ENCODE measurements at places on chromosomes 16 and 17.

DNA sequence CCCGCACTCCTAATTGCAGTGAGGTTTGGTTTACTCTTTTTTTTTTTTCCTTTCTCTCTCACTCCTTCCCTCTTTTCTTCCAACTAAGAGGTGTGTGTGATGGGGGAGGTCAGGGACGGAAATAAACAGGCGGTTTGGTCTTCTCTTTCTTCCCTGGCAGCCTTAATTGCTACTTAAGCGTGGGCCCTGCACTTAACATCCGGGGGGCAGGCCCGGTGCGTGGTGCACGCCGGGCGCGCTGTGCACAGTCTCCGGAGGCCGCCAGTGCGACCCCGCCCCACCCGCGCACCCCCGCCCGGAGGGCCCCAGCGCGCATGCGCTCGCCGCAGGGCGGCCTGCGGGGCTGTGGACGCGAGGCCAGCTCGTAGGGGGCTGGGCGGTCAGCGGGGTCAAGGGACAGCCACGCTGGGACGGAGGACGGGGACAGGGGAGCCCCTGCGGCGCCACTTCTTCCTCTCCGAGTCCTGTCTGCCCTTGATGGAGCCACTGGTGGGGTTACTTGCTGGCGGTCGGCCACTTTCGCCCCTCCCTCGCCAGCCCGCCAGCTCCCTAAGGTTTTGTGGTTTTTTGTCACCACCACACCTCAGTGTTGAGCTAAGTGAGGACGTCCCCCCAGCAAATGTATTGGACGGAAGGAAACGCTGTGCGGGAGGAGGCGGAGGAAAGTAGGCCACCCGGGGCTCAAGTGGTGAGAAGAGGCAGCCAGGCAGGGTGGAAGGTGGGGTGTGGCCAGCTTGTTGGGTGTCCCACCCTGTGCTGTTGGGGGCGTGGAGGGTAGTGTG is 120.9 kb downstream of the MRM1 start:
- peak; percentile 70 for DNase-seq

DNA sequence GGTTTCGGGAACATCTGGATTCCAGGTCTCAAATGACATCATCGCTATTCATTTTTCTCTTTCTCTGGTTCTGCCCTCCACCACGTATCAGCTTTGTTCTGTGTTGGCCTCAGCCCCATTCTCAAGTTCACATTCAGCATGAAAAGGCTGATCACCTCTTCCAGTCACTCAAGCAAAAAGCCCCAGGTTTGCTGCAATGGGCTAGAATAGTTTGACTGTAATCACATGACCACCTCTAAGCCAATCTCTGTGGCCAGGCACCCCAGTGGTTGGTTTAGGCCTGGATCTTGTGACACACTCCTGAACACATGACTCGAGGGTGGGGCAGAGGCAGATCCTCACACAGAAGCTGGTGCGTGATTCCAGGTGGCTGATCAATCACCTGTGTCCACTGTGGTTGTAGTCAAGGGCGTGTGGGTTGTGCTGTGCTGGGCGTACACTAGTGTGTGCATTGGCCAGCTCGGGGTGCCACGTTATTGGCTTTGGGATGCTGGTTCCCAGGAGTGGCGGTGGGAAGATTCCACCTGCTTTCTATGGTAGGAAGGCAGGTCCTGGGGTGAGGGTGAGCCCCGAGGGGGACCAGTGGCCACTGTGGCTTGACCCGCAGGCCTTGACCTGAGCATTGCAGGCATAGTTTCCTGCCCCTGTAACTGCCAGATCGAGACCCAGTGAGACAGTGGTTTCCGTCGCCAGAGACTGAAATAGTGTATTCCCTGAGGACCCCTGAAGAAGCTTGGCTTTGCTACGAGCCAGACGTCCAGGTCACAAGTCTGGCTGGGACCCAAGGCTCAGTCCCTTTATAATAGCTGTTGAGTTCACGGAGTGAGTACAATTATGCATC is 12.0 kb downstream of the EEF2K start:
- DNase-seq: no peak

DNA sequence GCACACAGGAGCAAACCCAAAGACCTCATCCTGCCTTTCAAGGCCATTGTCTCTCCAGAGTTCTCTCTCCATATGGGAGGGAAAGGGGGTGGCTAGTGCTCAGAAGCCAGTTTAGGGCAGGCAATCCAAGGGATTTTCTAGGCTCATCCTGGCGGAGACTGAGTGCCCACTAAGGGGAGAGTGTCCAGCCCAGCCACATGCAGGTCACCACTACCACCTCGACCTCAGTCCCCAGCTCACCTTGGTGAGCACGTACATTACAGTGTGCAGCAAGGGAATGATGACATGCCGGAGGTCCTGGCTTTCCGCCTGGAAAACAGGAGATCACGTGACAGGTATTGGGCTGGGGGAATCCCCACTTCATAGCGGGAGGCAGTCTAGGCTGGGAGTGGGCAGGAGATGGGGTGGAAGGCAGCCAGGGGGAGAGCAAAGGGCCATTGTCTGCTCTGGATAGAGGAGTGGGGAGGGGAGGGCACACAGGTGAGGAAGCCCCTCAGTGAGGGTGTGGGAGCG is 29.9 kb downstream of the PIK3R6 start:
- no peak for DNase-seq

- DNase-seq: peak; percentile 12
Observed at GRCh38 chr17:7444682-7445618, at the start of gene CHRNB1. Gene CHRNB1 (plus strand): TSS chr17:7445061. CDS start chr17:7445128, 67 bp downstream.

GRCh38 chr16:85514598-85515318 is 98.4 kb upstream of the GSE1 start:
- DNase-seq: no peak

DNA sequence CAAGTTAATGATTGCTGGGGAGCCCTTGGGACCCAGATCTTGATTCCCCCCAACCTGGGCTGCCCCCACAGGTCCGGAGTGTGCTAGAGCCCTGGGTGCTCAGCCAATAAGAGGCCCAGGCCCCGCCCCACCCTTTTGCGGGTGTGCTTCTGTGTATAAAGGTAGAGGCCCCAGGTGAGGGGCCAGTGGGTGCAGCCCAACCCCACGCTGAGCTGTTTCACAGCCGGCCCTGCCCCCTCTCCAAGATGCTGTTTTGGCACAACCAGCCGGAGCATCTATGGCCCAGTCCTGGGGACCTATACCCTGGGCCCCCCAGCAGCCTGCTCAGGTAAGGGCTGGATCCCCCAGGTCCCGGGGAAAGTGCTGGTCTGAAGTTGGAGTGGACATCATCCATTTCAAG is 11.8 kb upstream of the STAC2 start:
- DNase-seq: no peak

DNA sequence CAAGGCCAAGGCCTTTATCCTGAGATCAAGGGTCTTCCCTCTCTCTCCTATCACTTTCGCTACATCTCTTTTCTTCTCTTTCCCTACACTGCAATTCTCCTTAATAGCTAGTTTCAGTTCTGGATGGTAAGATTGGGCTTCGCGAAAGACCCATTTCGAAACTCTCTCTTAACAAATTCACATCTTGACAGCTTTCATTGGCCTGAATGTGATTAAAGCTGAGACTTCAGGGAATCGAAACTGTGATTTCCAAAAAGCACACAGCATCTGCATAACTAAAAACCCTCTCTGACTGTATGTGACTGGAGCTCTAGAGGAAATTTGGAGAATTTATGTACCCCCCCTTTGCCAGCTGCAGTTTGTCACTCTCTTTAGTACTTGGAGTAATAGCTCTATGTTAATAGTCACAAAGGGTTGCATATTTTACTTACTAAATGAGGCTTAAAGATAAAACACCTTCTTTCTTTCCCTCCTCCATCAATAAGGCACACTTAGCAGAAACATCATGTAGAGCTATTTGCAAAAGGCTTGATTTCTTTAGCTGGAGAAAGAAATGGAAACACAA is 105.3 kb upstream of the FAM20A start:
- DNase-seq: no peak

DNA sequence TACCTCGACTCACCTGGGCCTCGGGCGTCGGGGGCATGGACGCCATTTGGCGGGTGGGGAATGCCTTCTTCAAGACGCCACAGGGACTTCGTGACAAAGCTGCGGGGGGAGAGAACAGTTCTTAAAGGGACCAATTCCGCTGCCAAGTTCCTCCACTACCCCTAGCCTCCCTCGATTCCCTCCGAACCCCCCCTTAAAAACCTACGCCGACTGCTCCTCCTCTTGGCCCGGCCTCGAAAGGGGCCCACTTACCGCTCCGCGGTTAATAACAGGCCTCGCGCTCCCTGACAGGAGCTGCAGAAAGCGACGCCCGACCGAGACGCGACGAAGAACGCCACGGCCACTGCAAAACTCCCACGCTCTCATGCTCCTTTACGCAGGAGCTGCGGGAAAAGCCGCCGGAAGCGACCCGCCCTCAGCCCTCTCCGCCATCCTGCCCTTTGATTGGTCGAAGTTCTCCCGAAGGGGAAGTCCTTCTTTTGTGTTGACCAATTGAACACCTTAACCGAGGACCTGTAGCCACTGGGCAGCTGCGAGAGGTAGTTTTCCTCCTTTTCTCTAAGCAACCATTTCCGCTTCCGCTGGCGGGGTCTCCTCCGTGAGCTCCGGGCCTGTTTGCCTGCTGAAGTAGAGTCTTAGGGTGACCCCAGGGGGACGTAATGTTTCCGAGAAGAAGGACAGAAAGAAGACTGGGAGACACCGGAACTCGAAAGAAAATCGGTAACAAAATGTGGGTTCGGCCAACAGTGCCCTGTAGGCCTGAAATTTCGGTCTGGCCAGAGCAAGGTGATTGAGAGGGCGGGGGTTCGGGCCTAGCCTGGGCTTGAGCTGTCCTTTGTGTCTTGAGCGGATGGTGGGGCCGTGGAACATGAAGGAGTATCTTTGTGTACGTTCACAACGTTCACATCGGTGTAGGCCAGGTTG is at the start of the genes NAA60 and ZNF597:
TSS of gene NAA60 (plus strand) at position 573 of the 924 bp plus-strand sequence. CDS start 32,548 bp downstream, outside the sequence.
TSS of gene ZNF597 (minus strand) at position 397 of the 924 bp plus-strand sequence. CDS start at position 46, 351 bp downstream.
- DNase-seq: peak; percentile 90

DNA sequence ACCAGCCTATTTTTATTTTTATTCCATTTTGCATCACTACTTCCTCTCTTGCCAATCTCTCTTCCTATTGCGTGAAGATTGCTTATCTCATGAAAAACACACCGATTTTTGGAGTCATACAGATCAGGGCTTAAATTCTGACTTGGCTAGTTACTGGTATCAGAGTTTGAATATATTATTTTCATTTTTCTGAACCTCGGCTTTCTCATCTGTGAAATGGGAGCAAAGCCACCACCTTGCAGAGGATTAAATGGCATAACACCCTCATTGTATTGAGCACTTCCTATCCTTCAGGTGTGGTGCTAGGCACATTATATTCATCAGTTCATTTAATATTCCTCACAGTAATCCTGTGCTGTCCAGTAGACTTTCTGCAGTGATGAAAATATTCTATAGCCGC is 208.8 kb downstream of the HAPSTR1 start:
- no peak for DNase-seq

- DNase-seq: no peak
Observed at GRCh38 chr16:66427036-66427860, at the start of gene BEAN1. Gene BEAN1 (plus strand): TSS chr16:66427295. CDS start chr16:66437677, 10,382 bp downstream.

DNA sequence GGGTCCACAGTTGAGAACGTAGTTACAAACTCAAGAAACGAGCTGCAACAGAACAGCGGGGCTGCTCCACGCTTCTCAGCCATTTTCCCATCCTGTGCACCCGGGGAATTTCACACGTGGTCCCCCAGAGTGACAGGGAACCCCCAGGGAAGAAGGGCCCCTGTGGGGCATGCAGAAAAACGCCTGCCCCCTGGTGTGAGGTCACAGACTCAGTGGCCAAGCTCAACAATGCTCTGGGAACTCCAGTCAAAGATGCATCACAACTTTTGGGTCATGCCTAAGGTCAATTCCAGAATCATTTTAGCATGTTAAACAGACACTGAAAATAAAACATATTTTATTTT is 115.4 kb downstream of the ZNF778 start:
- DNase-seq: no peak

DNA sequence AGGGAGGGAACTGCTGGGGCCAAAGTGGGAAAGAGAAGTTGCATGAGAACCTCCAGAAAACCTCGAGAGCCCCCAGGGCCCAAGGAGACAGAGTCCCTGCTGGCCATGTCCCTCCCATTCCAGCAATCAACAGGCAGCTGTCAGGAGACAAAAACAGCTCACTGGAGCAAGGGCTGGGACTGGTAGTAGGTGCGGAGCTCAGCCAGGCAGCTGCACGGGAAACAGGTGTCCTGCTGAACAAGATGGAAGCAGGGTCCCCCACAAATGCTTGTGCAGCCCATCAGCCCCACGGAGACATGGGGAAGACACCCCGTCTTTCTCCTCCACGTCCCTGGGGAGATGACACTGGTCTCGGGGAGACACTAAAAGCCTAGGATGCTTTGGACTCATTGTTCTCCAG is 34.5 kb downstream of the SDK2 start:
- DNase-seq: no peak

- DNase-seq: no peak
Observed at GRCh38 chr16:48378836-48379235, 6.4 kb downstream of the SIAH1 start.

- no peak for DNase-seq
Observed at GRCh38 chr17:61353615-61354014, 46.0 kb upstream of the TBX2 start.

- no peak for DNase-seq
Observed at GRCh38 chr16:74931445-74931844, 53.5 kb downstream of the WDR59 start.

GRCh38 chr17:35432176-35433074 is at the start of gene SLFN12:
Gene SLFN12 (minus strand): TSS chr17:35432500. CDS start chr17:35423028, 9,472 bp downstream.
- no peak for DNase-seq

- no peak for DNase-seq
Observed at GRCh38 chr16:28189245-28189644, 22.5 kb downstream of the XPO6 start.

GRCh38 chr16:47779201-47780016 is 318.3 kb downstream of the PHKB start:
- no peak for DNase-seq

DNA sequence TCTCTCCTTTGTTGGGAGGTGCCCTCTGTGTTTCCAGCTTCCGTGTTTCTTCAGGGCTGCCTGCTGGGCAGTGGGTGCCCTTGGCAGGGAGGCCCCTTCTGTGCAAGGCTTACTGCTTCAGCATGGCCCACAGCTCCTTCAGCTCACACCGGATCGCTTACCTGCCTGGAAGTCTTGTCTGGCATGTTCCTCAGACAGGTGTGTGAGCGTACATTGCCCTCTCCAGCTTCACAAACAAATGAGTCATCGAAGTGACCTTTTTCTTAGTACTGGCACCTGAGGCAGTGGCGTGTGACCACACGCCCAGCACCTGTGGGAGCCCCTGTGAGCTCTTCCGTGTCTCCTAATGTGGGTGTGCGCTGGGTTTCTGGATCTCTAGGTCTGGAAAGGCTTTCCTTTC is 3.5 kb downstream of the RAB40C start:
- peak; percentile 81 for DNase-seq

DNA sequence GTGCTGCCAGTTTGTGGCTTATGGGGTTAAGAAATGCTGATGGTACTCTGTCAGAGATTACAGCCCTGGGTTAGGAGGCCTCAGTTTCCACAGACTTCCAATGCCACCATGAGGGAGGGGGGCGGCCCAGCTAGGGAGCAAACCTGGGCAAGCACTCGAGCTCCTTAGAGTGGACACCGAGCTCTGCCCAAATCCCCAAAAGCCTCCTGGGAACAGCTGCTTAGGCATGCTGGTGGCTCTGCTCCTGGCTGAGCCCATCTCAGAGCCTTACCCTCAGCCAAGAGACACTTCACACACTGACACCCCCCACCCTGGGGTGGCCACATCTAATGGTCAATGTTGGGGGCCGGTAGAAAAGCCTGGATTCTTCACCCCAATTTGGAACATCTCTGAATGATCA is 66.1 kb downstream of the C16orf78 start:
- DNase-seq: no peak

Measured in DMS79 (cell line).